ENCODE measurements at places on chromosomes 4 and X. TPM values are rescaled to one million over a fixed set of nuclear protein-coding genes. Genes with fewer than 3 reads are reported as not detected.

DNA sequence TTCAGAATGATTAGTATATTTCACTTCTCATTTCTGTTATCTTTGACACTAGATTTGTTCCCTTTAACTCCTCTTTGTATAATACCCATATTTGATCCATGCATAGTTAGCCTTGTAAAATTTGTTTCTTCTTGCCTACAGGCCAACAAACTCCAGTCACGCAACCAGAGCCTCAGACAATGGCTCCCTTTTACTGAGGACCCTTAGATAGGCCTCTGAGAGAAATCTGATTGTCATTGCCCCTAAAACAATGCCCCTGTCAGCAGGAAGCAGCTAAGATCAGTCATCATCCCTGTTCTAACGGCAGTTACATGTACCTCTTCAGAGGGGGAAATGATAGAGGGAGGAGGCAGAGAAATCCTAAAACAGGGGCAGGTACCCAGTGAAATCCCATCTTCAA, 190.6 kb upstream of the TENT5D start:
- DNase-seq: no peak

- DNase-seq: no peak
These were observed 21.1 kb downstream of the RASL11B start for GRCh38 chr4:52883183-52883621.

The MAGEA1 gene
- total RNA-seq: not detected

The TBC1D19 gene
- total RNA-seq: 2.9 TPM

DNA sequence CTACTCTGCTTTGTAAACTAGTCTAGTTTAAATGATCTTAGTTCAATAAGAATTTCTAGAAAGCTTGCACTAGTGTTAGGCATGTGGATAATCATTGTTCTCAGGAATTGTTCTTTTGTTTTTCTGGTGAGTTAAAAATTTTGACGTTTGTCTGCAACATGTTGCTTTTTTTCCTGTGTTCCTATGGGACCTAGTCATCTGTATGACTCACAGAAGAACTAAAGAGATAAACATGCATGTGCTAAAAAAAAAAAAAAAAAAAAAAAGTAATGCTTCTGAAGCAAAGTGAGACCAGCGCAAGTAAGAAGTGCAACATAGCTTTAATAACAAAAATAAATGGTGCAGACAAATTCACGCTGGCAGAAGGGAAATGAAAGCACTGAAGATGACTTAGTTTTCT, 471.2 kb downstream of the IQCM start:
- no peak for DNase-seq

DNA sequence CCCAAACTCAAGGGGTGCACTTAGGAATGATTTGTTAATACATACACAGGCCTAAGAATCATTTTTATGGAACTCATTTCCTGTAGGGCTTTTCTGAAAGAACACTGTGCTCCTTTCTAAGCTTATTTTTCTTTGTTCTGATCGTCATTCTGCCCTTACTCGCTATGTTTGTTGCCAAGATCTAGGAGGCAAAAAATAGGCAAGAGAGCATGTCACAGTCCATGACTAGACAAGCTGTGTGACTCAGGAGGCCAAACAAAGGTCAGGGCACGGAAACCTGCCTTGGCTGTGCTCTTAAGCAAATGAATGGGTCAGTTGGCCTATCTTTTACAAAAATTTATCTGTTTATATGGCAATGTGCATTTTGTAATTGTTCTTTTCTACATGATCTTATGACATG, 42.5 kb upstream of the C1GALT1C1 start:
- no peak for DNase-seq

The INTS6L gene
- total RNA-seq: 14.9 TPM

DNA sequence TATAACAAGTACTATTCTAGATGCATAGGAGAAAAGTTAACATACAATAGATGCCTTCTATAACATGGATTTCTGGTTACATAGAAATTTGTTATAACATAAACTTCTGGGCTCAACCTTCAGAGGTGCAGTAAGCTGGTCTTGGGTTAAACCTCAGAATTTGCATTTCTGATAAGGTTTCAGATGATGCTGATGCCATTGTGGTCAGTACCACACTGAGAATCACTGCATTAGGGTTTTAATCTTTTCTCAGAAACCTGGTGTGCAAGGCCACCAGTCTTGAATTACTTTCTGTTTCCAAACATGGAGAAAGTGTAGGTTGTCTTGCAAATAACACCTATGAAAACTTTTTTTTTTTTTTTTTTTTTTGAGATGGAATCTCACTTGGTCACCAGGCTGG, 146.2 kb downstream of the SPOCK3 start:
- DNase-seq: no peak

DNA sequence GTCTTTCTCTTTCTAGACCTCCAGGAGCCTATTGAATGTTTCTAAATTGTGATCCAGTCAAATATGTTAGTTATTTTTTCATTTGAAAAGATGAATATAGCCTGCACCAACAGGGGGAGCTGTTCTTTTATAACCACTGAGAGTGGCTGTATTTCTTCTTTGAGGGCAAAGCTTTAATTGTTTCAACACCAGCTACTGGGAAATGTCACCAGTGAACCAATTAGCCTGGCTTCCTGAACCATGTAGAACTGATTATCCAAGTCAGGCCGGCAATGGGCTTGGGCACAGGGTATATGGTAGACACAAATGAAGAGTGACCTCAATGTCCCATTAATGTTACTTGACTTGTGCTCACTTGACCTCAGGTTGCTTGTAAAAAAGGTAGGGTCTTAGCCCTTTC, 4.8 kb upstream of the DAPP1 start:
- no peak for DNase-seq

The NEIL3 gene
- total RNA-seq: 1.0 TPM

Data from left colon (tissue), 2 donors.